ENCODE measurements at places on chromosomes 16 and 17.

GRCh38 chr16:11524098-11524760, 62.5 kb downstream of the LITAF start:
- no peak for DNase-seq

DNA sequence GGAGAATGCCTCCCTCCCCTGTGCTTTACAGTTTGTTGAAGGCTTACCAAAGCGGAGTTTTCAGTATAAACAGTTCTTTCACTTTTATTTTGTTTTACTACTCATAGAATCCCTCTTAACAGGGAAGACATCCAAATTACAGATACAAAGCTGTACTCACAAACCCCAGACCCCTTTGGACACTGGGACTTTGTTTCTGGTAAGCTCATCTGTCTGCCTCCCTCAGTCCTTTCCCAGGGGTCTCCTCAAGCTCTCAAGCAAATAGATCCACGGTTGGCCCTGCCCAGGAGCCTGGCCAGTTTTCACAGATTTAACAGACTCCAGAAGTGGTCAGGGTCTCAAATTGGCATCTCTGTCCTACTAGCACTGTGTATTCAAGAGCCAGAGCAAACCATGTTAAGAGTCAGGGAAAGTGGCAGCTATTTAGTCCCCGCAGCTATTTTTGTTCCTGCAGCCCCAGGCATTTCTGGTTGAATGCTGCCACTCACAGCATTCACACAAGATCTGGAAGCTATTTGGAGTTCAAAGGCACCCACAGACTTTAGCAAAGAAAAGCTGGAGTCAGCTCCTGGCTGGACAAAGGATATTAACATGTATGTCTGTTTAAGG, 54.2 kb downstream of the TMEM100 start:
- DNase-seq: no peak

DNA sequence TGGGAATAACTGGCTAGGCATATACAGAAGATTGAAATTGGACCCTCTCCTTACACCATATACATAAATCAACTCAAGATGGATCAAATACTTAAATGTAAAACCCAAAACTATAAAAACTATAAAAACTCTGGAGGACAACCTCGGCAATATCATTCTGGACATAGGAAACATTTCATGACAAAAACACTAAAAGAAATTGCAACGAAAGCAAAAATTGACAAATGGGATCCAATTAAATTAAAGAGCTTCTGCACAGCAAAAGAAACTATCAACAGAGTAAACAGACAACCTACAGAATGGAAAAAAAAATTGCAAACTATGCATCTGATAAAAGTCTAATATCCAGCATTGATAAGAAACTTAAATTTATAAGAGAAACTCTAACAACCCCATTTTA, 503.7 kb upstream of the C16orf82 start:
- no peak for DNase-seq

DNA sequence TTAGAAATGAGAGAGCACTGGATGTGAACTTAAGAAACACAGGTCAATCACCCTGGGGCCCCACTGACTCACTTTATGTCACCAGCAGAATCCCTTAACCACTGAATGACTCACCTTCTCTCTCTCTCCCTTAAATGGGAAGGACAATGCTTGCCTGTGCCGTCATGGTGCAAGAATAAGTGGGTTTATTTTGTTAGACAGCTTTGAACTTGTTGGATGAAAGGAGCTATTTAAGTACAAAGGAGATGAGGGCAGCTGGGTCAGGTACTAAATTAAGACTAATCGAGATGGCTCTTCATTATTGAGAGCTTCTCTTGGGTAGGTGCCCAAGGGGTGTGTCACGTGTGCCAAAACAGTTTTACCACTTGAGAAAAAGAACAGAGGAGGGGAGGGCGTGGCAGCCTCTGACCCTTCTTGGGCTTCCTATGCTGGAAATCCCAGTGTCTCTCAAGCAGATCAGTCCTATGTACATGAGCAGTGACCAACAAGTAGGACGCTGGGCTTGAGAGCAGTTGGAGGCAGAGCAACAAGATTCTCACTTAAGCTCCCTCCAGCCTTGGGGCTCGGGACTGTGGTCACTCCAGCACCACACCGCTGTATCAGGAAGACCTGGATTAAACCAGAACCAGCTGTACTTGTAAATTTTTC, 6.7 kb upstream of the KRT31 start:
- peak; percentile 35 for DNase-seq

GRCh38 chr17:79162012-79162963, 87.7 kb downstream of the ENGASE start:
- no peak for DNase-seq

GRCh38 chr17:81821603-81822311, 11.3 kb downstream of the MCRIP1 start:
- no peak for DNase-seq

GRCh38 chr16:506246-506546, 21.3 kb upstream of the CAPN15 start:
- no peak for DNase-seq

DNA sequence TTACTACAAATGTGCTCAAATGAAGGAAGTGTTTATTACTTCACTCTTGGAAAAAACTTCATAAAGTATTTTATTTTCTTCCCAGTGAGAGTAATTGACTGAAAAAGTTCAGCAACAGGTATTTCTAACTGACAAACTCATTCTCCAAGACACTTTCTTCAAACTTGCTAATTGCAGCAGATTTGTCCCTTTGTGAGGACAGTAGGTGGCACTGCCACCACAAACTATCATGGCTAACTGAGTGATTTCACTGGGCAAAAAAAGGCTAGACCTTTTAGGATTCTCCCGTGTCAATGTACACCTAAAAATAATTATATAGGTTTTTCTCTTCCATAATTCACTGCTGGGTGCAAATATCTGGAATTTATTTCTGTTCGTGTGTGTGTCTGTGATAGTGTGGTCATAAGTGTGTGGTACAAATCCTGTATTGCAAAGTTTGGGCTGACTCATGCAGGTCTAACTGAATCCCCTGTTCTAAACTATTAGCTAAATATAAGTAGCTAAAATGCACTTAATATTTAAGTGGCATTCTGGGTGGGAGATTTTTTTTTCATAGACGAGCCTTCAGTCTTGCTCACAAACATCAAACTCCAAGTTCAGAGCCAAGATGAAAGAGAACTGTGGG, 3.9 kb downstream of the HS3ST3A1 start:
- peak; percentile 59 for DNase-seq

- DNase-seq: no peak
These were observed 87.5 kb downstream of the SOCS1 start for GRCh38 chr16:11168386-11169051.

DNA sequence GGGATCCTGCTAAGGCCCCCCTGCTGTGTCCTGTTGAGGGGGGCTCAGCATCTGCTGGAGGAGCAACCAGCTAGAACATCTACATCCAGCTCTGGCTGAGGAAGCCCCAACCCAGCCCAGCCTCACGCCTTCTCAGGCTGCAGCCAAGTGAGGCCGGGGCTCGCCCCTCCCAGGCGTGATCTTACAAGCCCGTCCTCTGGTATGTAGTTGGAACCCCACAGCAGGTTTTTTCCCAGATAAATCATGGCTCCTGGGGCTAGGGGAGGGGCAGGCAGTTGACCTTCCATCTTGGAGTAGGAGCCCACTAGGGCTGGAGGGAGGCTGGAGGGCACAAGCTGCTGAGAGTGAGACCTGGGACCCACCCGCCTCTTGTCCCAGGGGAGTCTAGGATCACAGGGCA, 4.7 kb downstream of the FAM83G start:
- DNase-seq: no peak
